ENCODE measurements at places on chromosomes 7 and 10.

GRCh38 chr10:34650156-34650555, 164.9 kb downstream of the PARD3 start:
- DNase-seq = no peak

DNA sequence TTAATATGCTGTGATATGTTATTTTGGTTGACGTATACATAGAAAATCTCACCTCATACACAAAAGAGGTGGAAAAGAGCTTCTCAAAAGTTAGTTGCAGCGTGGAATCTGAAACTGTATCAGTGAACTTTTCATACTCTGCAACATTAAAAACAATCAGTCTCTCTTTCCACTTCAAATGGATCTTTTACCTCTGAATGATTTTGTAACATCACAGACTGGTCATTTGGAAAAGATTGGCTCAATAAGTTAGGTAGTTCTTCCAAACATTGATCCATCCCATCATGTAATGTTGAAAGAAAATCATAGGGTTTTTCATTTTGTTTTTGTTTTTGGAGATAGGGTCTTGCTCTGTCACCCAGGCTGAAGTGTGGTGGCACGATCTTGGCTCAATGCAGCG, 131.1 kb downstream of the AHR start:
- DNase-seq = no peak

DNA sequence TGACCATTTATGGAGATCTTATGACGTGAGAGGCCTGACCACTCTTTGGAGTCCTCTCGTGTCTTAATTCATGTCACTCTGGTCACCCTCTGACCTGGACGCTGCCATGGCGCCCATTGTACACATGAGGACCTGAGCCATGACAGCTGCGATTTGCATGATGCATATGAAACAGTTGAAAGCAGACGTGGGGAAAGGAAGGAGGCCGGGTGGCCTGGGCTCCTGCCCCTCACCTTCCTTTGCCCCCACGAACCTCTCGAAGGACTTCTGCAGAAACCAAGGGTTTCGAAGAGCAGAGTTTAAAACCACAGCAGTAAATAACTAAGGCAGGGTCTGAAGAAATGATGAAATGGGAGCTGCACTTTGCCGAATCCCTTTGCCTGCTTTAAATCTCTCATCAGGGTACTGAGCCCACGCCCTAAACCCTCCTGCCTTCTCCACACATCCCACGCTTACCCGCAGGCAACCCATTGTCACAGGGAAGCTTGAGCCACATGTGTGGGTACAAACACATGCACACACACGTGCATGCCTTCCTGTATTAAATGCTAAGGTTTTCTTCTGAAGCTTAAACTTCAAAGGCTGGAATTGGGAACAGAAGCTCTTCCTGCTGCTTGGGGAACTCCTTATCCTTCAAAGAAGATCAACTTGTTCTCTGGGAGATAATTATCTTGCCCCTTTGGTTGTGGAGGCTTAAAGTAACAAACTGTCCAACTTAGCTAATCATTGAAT, 11.7 kb upstream of the CALML3 start:
- DNase-seq = no peak

GRCh38 chr7:22730921-22731654, 4.1 kb downstream of the IL6 start:
- no peak for DNase-seq

DNA sequence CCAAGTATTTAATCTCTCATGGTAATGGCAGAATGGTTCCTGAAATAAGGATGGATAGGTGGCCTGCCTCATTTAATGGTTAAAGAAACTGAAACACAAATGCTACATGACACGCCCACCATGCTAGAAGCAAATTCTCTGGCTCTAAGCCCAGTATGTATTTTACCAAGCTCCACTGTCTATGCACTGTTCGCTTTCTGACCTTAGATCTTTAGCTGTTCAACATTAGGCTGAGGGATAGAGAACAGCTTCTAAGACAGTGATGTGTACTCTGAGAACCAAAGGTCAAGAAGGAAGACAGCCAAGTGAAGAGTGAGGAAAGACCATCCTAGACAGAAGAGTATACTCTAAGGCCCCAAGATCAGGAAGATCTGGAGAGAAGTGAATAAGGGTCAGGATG, 26.6 kb downstream of the FAM3C start:
- peak; percentile 2 for DNase-seq
